ENCODE measurements at places on chromosomes 7 and 10.

- no peak for DNase-seq
Measured at GRCh38 chr7:123772652-123773051, 23.8 kb upstream of the WASL start.

GRCh38 chr7:74143383-74143782, 30.8 kb upstream of the EIF4H start:
- DNase-seq = no peak

DNA sequence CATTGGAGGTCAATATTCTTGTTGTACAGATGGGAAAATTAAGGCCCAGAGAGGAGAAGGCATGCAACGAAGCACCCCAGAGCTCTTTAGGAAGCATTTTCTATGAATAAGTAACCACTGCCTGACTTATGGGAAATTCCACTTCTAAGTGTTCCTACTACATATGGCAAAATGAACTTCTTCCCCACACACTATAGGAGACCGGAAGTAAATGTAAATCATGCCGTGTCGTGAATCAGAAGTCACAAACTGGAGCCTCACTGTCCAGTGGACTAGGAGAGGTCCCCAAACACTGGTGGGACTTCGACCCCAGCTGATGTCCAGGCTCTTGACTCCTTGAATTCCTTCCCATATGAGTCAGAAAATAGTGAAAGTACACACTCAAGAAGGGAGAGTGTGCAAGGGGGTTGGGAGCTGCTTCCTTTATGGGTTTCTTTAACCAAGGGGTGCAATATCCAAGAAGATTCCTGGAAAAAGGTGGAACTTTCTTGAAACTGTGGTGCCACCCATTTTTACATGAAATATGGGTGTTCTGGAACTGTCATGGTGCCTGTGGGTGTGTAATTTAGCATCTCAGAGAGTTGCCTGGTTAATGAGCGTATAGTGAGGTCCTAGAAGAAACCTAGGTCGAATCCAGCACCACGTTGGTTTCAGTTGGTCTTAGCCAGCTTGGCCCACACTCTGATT, 6.7 kb downstream of the RASSF4 start:
- DNase-seq = no peak

DNA sequence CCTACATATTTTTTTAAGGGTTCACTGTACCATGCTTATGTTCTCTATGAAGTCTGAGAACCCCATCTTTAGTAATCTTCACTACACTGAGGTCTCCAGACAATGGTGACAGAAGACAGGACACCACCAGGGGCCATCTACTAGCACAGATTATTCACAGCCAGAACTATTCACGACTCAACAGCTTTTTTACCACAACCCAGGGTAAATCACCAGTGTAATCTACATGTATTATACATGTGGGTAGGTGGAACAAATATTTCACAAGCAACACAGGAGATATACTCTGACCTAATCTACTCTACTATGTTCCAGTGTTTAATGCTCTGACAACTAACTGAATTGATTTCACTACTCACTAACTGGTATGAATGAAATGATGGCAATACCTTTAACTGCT, 136.1 kb downstream of the ELMO1 start:
- no peak for DNase-seq

- no peak for DNase-seq
Measured at GRCh38 chr7:79258826-79259225, 194.6 kb downstream of the MAGI2 start.

All from NCI-H1694 treated with DMSO at 0.1 percent for 48 hours (cell line).